ENCODE measurements at places on chromosomes 12 and 14.

- DNase-seq: no peak
- H3K4me1 ChIP-seq: no peaks in the 10 kb centered on the region
- H3K27ac ChIP-seq: no peak overlapping the region
- H3K36me3 ChIP-seq: no peaks in the 10 kb centered on the region
- no peaks in the 10 kb centered on the region for H3K27me3 ChIP-seq
Observed at GRCh38 chr14:87199381-87199780, 793.6 kb downstream of the GALC start.

DNA sequence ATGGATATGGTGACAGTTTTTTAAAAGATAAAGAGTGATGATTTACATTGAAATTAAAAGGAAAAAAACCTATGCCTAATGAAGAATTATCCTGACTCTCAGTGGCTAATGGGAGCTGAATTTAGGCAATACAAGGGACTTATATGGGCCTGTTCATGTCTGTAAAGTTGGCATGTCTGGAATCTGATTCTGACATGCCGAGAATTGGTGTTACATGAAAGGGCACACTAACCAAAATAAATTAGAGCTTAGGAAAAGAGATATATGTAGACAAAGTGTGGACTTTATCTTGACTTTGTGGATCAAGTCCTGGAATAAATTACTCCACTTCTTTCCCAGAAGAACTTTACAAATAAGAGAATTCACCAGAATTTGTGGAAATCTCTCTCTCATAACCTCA, 1.1 kb downstream of the TDG start:
- H3K27ac ChIP-seq: peak overlapping the region; percentile 92
- H3K4me1 ChIP-seq: peaks cover 51% of the 10 kb centered on the region
- DNase-seq: peak; percentile 35
- no peaks in the 10 kb centered on the region for H3K36me3 ChIP-seq
- H3K4me3 ChIP-seq: peak overlapping the region; percentile 99

GRCh38 chr12:78802593-78802992, 62.0 kb upstream of the SYT1 start:
- no peak overlapping the region for H3K4me3 ChIP-seq
- no peaks in the 10 kb centered on the region for H3K27me3 ChIP-seq
- no peak overlapping the region for H3K27ac ChIP-seq
- no peaks in the 10 kb centered on the region for H3K4me1 ChIP-seq
- no peaks in the 10 kb centered on the region for H3K36me3 ChIP-seq
- DNase-seq: peak; percentile 58

GRCh38 chr14:44896275-44897040, 65.3 kb downstream of the KLHL28 start:
- H3K4me1 ChIP-seq: peaks cover 25% of the 10 kb centered on the region
- H3K36me3 ChIP-seq: no peaks in the 10 kb centered on the region
- no peak for DNase-seq
- H3K27me3 ChIP-seq: no peaks in the 10 kb centered on the region
- peak overlapping the region; percentile 95 for H3K27ac ChIP-seq

DNA sequence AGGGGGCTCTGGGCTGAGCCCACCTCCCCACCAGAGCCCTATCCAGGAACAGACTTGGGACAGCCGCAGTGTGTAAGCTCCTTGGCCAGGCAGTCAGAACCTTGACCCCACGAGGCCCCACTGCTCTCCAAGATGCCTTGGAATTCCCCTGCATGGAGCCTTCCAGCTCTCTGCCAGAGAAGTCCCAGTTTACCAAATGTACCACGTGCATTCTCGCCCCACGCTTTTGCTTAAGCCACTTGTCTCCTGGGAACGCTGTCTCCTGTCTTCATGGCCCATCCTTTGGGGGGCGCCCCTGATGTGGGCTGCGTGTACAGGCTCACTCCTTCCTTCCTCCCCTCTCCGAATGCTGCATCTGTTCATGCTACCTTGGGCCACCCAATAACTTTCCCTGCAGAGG, 7.9 kb downstream of the FAIM2 start:
- H3K27ac ChIP-seq: no peak overlapping the region
- H3K27me3 ChIP-seq: no peaks in the 10 kb centered on the region
- no peak for DNase-seq

DNA sequence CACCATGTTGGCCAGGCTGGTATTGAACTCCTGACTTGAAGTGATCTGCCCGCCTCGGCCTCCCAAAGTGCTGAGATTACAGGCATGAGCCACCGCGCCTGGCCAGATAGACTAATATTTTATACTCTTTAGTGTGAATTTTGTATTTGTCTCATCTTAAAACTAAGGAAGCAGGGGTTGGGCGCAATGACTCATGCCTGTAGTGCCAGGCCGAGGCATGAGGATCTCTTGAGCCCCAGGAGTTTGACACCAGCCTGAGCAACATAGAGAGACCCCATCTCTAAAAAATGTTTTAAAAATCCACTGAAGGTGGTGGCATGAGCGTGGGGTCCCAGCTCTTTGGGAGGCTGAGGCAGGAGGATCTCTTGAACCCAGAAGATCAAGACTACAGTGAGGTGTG, 9.0 kb downstream of the DYNC1H1 start:
- peak overlapping the region; percentile 69 for H3K4me3 ChIP-seq
- peaks cover 36% of the 10 kb centered on the region for H3K36me3 ChIP-seq
- H3K4me1 ChIP-seq: peaks cover 43% of the 10 kb centered on the region
- H3K27ac ChIP-seq: peak overlapping the region; percentile 95
- no peaks in the 10 kb centered on the region for H3K27me3 ChIP-seq
- DNase-seq: peak; percentile 58

DNA sequence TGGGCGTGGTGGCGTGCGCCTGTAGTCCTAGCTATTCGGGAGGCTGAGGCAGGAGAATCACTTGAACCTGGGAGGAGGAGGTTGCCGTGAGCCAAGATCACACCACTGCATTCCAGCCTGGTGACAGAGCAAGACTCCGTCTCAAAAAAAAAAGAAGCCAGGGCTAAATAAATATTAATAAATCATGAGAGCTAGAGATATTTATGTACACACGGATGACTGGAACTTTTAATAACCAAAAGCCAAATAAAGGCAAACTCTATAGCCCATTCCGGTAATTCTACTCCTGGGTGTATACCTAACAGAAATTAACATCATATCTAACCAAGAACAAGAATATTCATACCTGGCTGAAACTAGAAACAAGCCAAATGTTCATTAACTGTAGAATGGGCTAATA, 7.7 kb upstream of the TRAFD1 start:
- H3K27ac ChIP-seq: peak overlapping the region; percentile 73
- no peaks in the 10 kb centered on the region for H3K36me3 ChIP-seq
- H3K4me1 ChIP-seq: peaks cover 28% of the 10 kb centered on the region

- H3K27ac ChIP-seq: no peak overlapping the region
- H3K4me3 ChIP-seq: no peak overlapping the region
- DNase-seq: peak; percentile 2
Observed at GRCh38 chr12:70487440-70487839, 121.3 kb downstream of the KCNMB4 start.
